Activated CD4-positive, alpha-beta T cell treated with anti-CD3 and anti-CD28 coated beads for 4 hours (primary cell): ENCODE measurements at places on chromosomes 2 and 18.

DNA sequence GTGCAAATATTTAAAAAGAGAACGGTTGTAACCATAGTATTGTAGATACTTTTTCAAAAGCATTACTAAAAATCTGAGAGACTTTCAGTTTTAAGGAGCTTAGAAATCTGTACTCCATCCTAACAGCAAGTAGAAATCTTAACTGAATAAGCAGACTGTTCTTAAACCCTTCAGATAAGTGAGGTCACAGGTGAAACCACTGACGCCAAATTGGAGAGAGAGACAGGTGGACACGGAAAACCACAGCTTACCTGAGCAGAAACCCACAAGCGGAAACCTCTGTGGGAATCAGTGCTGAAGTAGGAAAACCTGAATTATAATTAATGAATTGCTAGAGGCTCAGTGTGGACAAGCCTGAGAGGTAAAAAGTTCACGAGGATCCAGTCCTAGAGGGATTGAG is 959.4 kb upstream of the CELF4 start:
- DNase-seq = no peak

DNA sequence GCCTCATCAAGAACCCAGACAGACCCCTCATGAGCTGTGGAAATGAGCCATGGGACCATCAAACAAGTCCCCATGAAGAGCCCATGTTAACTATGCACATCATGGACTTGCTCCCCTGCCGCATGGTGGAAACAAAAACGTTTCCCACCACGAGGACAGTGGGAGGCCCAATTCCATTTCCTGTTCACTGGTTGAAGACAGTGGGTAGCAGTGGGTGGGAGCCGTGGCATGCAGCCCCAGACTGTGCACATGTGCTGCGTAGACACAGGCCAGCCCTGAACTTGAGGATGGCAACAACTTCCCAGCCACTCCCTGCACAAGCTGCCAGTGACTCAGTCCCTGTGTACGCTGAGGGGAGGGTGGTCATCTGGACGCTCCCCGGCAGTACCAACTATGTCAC is 108.4 kb upstream of the LMAN1 start:
- no peak for DNase-seq

GRCh38 chr18:5571666-5572065 is 27.9 kb upstream of the EPB41L3 start:
- DNase-seq = no peak

DNA sequence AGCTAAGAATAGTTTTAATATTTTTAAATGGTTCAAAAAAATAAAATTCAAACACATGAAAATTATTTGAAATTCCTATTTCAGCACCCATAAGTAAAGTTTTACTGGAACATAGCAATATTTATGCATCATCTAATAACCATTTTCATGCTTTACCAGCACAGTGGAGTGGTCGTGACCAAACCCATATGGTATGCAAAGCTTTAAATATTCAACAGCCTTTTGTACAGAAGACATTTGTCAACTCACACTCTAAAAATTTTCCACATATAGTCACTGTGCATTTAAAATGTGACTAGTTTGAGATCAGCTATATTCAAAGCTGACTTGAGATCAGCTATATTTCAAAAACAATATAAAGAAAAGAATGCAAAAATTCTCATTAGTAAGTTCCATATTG is 46.2 kb downstream of the PUM2 start:
- no peak for DNase-seq

DNA sequence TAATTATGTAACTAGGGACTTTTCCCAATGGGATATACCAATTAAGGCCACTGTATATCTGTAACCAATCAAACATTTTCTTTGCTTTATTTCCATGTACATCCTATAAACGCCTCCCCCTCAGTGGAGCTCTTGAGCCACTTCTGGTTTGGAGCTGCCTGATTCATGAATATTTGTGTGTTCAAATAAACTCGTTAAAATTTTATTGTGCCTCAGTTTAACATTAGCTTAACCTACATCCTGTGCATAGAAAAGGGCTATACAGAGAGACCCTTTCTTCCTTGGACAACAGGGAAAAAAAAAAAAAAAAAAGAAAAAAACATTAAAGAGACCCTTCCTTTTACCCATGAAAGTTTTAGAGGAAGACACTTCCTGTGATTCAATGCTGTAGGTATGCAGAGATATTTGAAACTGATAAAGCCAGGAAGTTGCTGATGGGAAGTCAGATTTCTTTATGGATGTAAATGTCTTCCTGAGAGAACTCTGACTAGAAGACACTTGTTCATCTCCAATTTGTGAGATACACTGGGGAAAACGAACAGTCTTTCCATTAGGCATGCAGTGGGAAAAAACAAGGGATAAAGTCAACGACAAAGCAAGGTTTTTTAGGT is 614.6 kb upstream of the SOX11 start:
- no peak for DNase-seq

DNA sequence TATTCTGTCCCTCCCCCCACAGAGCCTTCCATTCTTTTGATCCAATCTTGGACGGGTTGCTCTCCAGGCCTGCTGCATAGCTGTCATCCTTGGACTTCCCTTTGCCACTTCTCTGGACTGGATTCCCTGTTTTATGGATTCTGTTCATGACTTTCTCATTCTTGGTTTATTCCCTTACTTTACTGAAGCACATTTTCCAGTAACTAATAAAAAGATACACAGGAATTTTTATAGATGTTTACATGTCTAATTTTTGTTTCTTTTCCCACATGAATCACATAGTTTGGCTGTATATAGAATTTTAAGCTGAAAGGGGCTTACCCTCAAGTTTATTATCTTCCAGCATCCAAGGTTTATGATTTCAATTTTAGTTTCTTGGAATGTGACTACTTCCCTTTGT is 37.9 kb downstream of the GDF7 start:
- no peak for DNase-seq

GRCh38 chr2:55092439-55092838 is 42.2 kb upstream of the RTN4 start:
- no peak for DNase-seq

DNA sequence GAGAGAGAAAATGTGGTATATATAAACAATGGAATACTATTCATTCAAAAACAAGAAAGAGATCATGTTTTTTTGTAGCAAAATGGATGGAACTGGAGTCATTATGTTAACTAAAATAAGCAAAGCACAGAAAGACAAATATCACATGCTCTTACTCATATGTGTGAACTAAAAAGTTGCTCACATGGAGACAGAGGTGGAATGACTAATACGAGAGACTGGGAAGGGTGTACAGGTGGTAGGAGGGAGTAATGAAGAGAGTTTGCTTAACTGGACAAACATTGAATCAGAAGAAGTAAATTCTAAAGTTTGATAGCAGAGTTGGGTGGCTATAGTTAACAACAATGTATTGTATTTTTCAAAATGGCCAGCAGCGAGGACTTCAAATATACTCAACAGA is 1080.7 kb upstream of the CHAC2 start:
- no peak for DNase-seq
